Activated naive CD4-positive, alpha-beta T cell (primary cell): ENCODE measurements at places on chromosomes 6 and 20.

GRCh38 chr20:39333211-39333610 lies 371.1 kb downstream of the DHX35 start:
- no peak for DNase-seq

DNA sequence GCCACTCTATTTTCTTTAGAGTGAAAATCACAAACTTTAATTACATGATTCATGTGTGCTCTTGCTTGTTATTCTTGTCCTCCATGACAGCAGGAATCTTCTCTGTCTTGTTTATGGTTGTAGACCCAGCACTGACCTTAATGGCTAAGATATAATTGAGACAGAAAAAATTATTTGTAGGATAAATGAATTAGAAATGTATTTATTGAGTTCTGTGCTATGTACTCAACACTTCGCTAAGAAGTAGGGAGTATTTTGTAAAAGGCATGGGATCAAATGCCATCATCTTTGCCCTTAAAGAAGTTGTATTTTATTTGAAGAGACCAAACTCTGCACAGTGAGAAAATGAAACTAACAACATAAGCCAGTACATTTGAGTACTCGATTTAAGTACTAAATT lies 71.2 kb downstream of the CBLN4 start:
- no peak for DNase-seq

GRCh38 chr6:54988576-54988975 lies 142.0 kb downstream of the FAM83B start:
- DNase-seq: no peak

DNA sequence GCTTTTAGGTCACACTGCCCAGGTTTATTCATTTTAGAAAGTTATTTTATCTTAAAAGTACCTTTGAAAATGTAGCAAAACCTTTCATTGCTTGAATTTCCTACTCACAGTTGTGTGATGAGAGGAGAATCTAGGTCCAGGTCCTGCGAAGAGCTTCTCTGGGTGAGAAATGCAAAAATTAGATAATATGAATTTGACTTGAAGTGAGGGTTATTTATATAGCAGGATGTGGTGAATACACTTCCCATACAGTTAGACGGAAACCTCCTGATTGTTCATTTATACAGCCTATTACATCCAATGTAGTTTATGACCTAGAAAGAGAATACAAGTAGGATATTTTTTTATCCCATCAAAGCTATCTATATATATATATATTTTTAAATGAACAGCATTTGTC lies 30.5 kb downstream of the CDKAL1 start:
- DNase-seq: no peak

DNA sequence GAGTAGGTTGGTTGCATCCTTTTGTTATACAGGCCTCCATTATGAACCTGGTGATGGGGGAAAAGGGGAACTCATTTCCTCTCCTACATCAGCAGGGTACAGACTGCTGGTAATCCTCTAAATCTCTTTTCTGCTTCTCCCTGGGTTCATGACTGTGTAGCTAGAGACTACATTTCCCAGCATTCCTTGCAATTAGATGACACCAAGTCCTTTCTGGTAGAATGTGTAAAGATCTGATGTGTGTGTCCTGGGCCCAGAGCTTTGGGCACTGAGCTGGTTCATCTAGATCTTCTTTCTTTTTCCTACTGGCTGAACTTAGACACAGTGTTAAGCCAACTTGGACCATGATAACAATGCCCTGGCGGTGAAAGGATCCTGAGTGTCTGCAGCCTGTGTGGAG lies 104.7 kb upstream of the IFNGR1 start:
- no peak for DNase-seq

GRCh38 chr6:169864148-169865020 lies 113.0 kb downstream of the ERMARD start:
- DNase-seq: no peak

GRCh38 chr6:41523915-41524633 lies 22.1 kb upstream of the FOXP4 start:
- DNase-seq: no peak

DNA sequence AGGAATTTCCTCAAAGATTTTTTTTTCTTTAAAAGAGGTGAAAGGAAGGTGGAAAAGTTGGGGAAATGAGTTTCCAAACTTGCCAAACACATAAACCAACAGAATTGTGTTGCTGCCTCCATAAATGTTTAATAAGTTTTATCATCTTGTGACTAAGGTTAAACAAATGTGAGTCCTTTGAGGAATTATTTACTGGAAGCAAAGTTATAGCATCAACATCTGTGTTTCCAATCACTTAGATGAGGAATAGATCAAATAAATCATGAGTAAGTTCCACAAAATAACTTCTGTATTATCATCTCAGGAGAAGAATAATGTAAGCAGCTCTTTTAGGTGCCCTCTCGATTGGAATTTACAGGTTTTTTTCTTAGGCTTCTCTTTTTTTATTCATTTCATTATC lies 20.5 kb downstream of the TSHZ2 start:
- DNase-seq: no peak

- DNase-seq: no peak
Observed at GRCh38 chr20:9518576-9519175, 4.3 kb downstream of the LAMP5 start.

DNA sequence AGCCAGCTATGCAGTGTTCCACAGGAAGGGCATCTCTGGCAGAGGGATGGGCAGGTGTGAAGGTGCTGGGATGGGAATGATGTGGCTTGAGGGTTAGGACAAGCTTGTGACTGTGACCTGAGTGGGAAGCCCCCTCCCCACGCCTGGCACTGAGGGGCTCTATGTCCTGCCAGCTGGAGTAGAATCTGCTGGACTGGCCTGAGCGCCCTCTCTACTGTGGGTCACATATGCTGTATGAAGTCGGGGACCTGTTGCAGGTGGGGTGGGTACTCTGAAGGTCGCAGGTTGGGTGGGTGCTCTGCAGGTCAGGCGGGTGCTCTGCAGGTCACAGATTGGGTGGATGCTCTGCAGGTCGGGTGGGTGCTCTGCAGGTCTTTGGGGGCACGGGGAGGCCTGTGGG lies 20.3 kb downstream of the KCNG1 start:
- no peak for DNase-seq

- DNase-seq: no peak
Observed at GRCh38 chr20:24388828-24389380, 80.5 kb upstream of the SYNDIG1 start.

DNA sequence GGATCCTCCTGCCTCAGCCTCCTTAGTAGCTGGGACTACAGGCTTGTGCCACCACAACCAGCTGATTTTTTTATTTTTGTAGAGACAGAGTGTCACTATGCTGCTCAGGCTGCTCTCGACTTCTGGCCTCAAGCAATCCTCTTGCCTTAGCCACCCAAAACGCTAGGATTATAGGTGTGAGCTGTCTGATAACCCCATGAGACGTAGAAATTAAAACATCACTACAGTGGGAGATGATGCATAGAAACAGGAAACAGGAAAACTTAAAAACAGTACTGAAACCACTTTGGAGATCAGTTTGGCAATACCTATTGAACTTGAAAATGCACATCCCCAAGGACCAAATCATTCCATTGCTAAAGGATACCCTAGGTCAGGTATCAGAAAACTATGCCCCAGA lies 10.8 kb downstream of the SENP6 start:
- no peak for DNase-seq

DNA sequence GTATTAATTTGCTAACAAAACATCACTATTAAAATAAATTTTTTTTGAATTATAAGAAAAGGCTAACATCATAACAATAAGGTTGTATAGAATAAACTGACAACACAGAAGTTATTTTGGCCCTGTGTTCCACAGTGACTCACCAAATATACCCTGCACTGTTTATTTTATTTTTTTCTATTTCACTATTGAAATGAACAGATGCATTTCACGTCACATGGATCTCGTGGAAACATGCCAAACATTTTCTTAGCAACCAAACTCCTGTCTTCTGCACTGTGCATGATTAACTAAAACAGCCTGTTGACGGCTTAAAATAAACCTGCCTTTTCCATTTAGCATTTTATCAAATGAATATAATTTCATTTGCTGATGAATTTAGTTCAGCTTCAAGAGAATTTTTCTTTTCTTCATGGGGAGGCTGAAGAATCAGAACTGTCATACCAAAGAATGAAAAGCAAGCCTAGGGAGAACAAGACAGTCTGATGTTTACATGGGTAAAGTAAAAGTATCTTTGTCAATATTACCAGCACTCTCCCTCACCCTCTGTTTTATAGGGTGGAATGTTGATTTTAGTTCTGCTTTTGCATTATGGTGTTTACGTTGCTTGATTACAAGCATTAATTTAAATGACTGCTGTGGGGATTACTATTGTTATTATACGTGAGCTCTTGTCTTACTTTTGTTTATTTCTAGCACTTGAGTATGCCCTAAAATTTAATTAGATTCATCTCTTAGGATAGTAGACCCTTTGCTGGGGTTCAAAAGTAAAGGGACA lies 115.3 kb downstream of the LCA5 start:
- DNase-seq: no peak

GRCh38 chr6:103107985-103108384 lies 1714.5 kb downstream of the GRIK2 start:
- DNase-seq: no peak

GRCh38 chr6:101816716-101817115 lies 423.2 kb downstream of the GRIK2 start:
- no peak for DNase-seq

DNA sequence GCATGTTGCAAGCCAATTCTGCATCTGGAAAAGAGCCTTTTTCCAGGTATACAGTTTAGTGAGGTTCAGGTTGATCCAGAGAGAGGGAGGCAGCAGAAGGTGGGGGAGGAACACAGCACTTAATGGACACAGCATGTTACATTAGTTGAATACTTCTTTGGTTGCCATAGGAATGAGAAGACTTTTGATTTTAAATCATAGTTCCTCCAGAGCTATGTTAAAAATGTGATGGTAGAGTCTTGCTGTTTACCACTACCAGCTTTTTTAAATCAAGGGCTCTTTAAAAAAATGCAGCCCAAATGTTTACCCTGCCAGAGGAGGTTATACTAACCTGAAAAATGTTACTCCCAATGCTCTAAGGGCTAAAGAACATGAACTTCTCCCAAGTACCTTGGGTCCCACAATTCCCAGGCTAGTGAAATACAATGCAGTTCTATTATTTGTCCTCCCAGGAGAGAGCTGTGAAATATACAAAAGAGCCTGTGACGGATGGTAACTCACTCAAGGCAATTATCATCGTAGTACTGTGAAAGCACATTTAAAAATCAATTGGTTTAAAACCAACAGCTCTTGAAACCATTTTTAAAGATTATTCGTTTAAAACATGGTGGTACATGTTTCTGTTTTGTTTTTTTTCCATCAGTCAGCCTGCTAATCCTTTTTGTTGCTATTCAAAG lies 6.9 kb upstream of the PHACTR1 start:
- no peak for DNase-seq

DNA sequence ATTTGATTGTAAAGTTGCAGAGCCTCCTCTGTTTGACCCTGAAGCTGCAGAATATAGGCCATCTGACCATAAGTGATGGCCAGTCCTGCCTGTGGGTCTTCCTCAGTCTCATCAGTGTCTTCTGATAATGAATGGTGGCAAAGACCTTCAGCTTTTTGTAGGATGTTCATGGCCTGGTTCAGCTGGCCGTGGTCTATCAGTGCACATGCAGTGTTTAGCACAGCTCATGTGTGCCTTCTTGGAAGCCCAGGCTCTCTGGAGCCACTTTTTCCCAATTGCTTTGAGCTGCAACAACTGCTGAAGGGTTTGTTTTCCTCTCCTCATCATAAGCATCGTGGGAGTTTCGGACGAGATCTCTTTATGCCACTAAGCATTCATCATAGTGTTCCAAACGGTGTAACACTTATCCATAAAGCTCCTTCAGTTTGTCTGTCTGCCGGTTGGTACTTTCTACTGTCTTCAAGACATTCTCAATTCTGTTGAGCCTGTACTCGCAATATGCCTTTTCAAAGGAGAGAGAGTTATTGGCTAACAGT lies 70.1 kb upstream of the TULP4 start:
- no peak for DNase-seq

GRCh38 chr20:62984666-62985443 lies 21.9 kb downstream of the BHLHE23 start:
- DNase-seq: no peak

- no peak for DNase-seq
Observed at GRCh38 chr6:122953766-122954165, 42.3 kb upstream of the CLVS2 start.

DNA sequence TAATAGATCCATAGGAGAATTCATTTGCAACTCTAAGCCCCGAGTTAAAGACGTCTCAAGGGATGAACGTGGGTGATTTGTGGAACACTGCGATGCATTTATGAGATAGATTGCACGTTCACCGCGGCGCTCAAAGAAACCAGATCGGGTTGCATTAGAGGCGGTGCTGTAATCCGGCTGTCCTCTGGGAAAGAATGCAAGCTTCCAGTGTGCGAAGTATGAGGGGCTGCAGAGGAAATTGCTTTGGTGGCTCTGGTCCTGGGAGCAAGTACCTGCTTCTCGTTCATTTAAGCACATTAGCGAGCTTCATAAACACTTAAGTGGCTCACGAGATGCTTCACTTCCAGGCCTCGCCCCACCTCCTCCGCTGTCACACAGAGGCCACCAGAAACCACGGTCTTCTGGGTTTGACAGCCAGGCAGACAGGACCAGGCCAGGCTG lies 182.3 kb downstream of the CDH4 start:
- DNase-seq: no peak

GRCh38 chr6:141467041-141467440 lies 665.7 kb upstream of the GJE1 start:
- DNase-seq: no peak
